ENCODE measurements at places on chromosomes 5 and 9.
A peak's percentile ranks its signal among the peaks of the same experiment; 100 is the strongest.

GRCh38 chr9:15482146-15482545 lies 28.6 kb downstream of the PSIP1 start:
- no peak for DNase-seq

GRCh38 chr5:180599981-180600553 lies 8.8 kb upstream of the SCGB3A1 start:
- no peak for DNase-seq

DNA sequence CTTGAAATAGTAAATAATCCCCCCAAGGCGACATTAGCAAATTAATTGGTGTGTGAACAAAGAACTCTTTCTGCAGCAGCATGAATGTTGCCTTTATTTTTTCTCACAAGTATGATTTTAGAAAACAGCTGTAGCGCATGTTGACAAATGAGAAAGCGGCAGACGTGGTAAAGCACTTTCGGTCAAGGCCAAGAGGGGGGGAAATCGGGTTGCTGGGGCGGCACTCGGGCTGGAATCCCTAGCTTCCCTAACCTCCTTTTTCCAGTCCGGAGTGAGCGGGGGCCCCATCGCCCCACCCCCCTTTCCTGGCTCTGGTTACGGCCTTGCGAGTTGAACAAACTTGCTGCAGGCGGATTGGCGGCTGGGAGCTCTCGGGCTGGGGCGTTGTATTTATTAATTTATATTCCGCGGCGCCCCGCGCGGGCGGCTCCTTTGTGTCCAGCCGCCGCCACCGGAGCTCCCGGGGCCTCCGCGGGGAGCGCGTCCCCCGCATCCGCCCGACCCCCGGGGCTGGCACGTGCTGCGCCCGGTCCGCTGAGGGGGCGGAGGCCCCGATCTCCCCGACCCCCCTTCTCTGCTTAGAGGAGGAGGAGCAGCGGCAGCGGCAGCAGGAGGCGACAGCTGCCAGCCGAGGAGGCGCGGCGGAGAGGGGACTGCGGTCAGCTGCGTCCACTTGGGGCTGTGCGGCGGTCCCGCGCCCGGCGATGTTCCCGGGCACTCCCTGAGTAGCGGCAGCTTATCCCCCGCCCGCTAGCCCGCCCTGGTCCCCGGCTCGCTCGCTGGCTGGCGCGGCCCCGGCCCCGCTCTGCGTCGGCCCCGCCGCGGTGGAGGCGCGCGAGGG lies at the start of gene RHOBTB3:
Gene RHOBTB3 (plus strand): TSS at position 607 of the 841 bp plus-strand sequence. CDS start 347 bp downstream, outside the sequence.
- peak; percentile 85 for DNase-seq

GRCh38 chr5:132825834-132826391 lies 4.5 kb downstream of the SHROOM1 start:
- no peak for DNase-seq

DNA sequence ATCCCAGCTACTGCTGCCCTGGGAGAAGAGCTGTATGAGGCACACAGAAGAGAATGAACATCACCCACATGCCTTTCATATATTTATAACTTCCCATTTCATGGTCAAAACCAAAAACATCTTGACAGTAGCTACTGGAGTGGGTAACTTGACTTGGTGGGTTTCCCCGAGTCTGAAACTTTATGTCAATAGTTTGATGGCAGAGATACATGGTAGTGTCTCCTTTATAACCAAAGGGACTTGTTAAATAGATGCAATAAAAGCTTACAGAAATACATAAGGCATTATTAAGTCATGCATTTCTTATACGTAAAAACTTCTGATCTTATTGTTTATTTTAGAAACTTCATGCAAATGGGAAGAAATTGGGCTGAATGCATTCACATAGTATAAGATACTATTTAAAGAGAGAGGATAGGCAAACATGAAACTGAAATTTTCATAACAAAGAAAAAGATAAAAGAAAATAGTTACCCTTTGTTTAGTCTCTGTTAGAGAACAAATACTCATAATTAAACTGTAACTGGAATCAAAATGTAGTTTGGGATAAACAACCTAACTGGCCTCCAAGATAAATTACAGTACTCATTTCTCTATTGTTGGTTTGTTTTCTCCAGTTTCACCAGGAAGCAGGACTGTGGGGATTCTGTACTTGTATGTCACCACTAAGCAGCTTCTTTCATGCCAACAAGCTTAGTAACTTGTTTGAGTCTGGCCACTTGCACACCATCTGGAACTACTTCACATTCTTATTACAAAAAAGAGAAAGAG lies 459.3 kb upstream of the MEF2C start:
- no peak for DNase-seq

- DNase-seq, result no peak
These were observed 32.4 kb downstream of the GNAQ start for GRCh38 chr9:77999231-77999631.

DNA sequence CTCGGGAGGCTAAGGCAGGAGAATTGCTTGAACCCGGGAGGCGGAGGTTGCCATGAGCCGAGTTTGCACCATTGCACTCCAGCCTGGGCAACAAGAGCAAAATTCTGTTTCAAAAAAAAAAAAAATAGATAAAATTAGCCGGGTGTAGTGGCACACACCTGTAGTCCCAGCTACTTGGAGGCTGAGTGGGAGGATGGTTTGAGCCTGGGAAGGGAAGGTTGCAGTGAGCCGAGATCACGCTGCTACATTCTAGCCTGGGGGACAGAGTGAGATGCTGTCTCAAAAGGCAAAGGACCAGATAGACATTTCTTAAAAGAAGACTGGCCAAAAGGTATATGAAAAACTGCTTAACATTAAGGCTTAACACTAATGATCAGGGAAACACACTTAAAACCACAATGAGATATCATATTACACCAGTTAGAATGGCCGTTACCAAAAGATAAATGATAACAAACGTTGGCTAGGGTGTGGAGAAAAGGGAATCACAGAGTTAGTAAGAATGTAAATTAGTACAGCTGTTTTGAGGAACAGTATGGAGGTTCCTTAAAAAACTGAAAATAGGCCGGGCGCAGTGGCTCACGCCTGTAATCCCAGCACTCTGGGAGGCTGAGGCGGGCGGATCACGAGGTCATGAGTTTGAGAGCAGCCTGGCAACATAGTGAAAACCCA lies 10.1 kb upstream of the MARVELD2 start:
- peak; percentile 93 for DNase-seq

GRCh38 chr9:16425562-16426231 lies 444.8 kb downstream of the BNC2 start:
- no peak for DNase-seq

DNA sequence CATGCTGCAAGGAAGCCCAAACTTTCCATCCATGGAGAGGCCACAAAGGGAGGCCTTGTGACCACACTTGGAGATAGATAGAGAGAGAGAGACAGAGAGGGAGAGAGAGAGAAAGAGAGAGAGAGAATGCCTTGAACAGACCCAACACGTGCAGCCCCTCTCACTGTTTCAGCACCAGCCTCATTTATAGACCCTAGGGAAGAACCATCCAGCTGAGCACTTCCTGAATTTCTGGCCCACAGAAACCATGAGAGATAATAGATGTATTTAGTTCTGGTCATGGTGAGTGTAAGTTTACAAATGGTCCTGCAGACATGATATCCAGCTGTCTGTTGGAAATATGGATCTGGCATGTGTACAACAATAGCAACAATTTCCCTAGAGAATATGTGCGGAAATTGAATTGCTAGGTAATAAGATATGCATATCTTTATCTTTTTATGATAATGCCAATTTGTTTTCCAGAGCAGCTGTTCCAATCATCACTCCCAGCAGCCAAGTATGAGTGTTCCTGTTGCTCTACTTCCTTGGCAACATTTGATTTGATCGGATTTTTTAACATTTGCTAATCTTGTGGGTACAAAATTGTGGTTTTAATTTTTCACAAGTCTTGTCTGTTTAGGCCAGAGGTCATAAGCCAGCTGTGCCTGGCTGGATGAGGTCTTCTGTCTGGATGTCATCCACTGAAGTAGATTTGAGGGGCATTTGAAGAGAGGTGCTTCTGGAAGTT lies 217.3 kb upstream of the IL12B start:
- no peak for DNase-seq

DNA sequence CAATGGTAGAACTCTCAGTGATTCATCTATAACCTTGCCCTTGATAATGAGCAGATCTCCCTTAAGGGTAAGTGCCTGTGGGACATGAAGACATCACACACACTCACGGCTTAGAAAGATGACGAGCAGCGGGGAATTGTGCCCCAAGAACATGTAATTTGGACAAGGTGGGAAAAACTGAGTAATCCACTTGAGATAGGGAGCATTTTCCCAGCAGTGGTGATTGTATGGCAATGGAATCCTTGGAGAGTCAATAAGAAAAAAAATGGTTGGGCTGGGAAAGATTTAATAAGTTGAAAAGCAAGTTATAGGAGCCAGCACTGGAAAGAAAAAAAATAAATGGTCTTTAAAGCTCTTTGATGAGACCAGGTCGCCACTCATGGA lies 193.1 kb downstream of the GLIS3 start:
- DNase-seq, result no peak

- DNase-seq, result no peak
These were observed 6.2 kb upstream of the PDLIM4 start for GRCh38 chr5:132251220-132251725.

GRCh38 chr5:125199968-125200865 lies 453.8 kb upstream of the ZNF608 start:
- peak; percentile 31 for DNase-seq

GRCh38 chr5:68344447-68345111 lies 129.0 kb downstream of the PIK3R1 start:
- peak; percentile 95 for DNase-seq
